ENCODE measurements at places on chromosomes 13 and 19.

DNA sequence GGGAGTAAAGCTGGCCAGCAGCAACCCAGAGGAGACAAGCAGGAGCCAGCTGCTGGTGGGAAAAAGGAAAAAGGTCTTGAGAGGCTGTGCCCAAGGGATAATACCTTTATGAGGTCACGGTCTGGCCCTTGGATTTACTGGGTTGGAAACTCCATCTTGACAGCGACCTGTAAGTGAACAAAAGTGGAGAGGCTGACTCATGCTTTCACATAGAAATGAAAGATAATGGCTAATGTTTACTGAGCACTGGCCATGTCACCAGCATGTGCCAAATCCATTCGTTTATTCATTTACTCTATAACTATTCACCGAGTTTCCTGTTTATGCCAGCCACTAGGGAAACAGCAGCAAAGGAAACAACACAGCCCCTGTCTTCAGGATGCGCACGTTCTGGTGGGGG is 4.7 kb downstream of the VRK3 start:
- DNase-seq: no peak

DNA sequence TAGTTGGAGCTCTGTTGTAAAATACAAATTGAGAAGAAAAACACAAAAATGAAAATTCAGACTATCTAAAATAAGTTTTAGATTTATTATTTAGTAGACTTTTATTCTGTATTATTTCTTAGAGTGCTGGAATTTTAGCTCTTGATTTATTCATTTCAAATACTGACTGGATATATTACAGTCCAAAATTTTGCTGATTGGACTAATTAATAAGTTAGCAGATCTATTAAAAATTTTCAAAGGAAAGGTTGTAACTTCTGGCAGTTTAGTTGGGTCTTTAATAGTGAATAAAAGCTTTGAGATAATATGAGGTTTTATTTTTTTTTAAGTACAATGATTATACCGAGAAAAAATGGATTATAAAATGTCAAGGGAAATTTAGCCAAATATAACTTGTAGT is 1224.9 kb upstream of the SPRY2 start:
- DNase-seq: no peak

GRCh38 chr19:36963280-36963679 is 47.1 kb downstream of the ZNF568 start:
- DNase-seq: no peak

DNA sequence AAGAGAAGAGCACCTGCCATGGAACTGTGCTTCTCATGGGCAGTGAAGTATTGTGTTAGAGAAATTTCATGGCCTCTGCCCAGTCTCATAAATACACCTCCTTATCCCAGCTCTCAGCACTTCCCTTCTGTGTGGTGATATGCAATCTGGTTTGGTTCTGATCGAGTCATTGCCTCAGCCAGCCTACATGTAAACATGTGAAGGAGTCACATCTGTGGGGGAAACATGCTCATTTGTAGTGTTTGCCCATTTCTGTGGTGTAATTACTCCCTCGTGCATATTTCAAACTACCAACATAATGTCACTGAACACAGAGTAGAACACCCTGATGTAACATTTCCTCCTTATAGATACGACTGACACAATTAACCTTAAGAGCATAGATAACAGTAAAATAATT is 183.0 kb downstream of the DCT start:
- no peak for DNase-seq

GRCh38 chr13:75173457-75174356 is 308.3 kb downstream of the TBC1D4 start:
- DNase-seq: no peak

DNA sequence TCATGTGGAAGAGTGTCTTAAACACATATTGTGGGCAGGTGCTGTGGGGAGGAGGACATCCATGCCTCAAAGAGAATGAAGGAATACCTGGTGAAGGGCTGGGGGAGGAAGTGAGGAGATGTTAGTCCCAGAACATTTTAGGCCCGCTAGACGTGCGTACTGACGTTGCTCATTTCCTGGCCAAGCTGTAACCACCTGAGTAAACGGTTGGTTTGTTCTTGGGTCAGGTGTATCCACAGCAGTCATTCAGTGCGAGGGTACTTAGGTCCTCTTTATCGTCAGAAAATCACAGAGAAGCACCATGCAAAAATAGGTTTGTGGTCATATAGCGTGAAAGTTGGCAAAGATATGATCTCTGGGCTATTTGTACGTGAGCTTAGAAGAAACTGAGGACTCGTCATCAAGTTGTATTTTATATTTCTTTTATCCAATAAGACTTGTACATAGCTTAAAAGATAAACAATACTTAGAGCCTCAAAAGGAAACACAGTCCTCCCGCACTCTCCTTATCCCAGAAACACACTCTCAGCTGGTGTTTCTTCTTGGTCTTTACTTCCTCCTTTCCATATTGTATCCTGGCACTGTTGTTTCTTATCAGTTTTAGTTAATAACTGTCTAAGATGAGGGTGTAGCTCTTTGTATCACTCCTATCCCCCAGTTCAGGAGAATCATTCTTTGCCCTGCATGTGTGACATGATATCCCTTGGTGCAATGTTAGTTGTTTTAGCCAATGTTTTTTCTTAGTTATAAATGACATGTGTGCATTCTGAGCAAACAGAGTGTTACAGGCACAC is 52.0 kb downstream of the ARHGEF7 start:
- DNase-seq: no peak

DNA sequence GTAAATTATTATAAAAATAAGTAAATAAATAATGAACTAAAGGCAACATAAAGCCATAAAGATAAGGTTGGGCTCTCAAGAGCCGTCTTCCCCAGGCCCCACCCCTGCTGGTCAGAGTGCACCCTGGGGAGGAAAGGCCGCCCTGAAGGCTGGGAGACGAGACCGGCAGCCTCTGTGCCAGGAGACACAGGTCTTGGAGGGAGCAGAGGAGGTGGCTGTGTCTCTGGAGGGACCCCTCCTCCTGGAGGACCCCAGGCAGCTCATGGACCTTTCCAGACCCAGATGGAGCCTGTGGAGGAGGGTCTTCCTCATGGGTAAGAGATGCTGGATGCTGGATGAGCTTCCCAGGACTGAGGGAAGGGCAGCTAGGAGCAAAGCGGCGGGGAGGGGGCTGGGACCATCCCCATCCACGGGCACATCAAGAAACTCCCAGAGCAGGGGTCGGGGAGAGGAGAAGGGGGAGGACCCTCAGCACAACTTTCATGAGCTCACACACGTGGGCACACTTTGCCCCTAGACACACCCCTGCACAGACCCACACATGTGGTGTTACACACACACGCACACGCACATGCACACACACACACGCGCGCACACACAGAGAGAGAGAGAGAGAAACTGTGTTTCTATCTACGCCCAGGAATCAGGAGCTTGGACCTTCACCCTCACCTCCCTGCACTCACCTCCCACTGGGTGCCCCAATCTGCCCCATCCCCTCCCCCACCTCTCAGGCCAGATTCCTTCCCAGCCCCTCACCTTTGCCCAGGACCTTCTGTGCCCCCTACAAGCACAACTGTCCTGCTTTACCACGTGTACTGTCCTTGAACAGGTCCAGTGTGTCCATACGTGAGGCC is at the start of gene CEACAM18:
TSS of gene CEACAM18 (plus strand) at position 159 of the 854 bp plus-strand sequence.
- DNase-seq: no peak

- no peak for DNase-seq
Measured at GRCh38 chr13:46659413-46660065, 106.6 kb downstream of the LRCH1 start.

- DNase-seq: no peak
Measured at GRCh38 chr19:39252458-39252857, 3.8 kb upstream of the IFNL4 start.

DNA sequence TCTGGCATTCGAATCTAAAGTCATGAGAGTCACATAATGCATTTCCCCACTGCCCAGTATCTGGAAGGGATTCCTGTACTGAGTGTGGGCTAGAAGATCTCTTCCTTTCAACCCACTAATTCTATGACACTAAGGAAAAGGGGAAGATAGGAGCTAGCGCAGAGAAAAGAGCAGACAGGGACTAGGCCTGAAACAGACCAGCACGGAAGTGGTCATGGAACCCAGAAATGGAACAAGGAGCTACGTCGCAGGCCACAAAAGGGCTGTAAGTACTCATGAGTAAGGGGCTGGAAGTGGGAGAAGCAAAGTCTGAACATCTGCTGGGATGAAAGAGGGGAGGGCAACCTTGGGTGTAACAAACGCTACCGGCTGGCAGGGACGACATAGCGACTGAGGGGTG is 8.6 kb downstream of the ABCC4 start:
- no peak for DNase-seq

GRCh38 chr19:2552859-2553258 is 76.9 kb downstream of the GADD45B start:
- DNase-seq: no peak

DNA sequence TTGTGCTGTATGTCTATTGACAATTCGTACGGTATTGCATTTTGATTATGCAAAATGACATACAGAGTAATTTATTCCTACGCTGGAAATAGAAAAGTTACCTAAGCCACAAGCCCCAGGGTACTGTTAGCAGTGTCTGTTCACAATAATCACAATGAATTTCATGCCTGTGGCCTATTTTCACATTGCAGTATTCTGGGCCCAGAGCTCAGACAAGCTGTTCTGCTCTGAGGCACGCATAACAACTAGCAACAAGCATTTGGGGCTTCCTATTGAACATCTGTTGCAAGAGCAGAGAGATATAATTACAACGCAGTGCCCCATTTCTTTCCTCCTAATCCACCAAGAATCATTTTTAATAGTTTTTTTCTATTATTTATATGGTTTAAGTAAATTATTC is 158.9 kb upstream of the SGCG start:
- DNase-seq: no peak

- DNase-seq: no peak
Measured at GRCh38 chr19:18488838-18489626, 32.8 kb downstream of the ELL start.

DNA sequence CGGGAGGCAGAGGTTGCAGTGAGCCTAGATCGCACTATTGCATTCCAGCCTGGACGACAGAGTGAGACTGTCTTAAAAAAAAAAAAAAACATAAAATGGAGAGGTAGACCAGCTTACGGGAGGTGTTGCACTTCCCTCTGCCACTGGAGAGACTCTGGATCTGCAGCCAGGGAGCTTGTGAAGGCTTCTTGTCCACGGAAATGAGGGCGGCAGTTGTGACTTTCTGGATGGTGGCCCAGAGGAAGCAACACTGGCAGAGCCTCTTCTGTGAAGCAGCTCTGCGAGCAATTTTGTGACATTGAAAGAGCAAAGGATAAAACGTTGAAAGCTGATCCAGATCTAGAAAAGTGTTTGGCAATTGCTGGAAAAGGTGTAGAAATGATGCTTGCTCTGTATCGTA is 10.4 kb downstream of the SPINT2 start:
- no peak for DNase-seq

DNA sequence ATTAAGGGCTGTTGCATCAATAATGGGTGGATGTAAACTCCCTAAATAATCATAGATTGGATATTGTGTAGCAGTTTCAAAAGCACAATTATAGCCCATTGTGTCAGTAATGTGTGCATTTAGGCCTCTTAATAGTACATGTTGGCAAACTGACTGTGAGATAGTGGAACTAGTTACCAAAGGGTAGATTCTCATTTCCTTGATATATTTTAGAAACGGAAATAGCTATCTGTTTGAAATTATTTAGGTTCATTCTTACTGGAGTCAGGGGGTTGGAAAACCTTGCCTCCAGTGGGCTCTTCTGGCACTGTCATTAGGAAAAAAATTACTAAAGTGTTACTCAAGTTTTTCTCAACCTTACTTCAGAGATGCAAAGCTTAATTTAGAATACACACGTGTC is 1074.9 kb downstream of the PCDH17 start:
- no peak for DNase-seq

DNA sequence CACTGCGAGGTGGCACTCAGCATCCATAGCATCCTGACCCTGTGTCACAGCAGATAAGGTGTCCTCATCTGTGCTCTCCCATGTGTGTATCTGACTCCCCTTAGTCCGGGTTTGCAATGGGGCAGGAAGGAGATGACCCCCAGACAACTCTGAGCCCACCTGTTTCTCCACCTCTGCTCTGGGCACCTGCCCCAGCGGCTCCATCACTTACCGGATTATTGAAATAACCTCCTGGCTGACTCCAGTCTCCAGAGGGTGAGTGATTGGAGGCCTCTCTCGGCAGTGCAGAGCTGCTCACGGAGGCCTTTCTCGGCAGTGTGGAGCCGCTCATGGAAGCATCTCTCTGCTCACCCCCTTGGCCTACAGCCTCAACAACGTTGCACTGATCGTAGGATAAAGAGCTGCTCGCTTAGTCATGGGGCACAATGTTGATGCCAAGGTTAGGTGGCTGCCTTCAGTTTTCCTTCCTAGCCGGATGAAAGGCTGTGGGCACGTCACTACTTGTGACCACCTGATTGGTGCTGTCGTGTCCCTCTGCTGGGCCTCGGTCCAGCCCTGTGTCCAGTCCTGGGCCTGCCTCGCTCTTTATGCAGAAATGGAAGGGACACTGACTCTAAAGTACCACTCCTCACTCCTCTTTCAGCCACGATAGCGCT is 67.6 kb downstream of the TEX29 start:
- no peak for DNase-seq

- no peak for DNase-seq
Measured at GRCh38 chr19:14375055-14375581, 6.1 kb upstream of the ADGRE5 start.

DNA sequence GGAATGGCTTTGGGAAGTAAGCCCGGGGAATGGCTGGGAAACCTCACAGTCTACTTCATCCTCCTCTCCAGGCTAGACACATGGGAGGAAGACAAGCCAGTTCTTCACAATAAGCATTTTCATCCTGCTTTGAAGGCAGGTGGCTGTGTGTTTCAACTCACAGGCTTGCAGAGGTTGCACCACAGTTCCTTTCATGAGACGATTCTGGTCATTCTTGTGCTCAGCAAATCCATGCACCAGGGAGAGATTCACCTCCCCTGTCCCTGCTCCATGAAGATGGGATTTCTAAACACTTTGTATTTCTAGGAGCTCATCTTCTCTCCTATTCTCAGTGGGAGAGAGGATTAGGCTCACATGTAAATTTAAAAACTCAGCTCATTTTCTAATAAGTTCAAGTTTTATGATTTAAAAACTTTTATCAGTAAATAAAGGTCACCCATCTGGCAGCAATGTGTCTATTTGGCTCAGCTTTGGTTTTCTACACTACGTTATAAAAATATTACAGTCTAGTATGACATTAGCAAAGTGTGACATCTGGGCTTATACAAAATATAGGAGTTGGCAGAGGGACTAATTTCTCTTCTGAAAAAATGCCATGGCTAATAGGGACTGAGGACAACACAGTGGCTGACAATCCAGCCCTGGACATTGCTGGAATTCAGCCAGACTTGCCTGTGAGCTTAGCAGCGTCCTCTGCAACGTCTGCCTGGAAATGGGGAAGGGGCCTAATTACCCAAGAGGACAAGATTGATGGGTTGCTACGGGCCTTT is 283.2 kb upstream of the SLC10A2 start:
- DNase-seq: no peak

GRCh38 chr19:10552510-10553053 is 8.9 kb downstream of the ATG4D start:
- DNase-seq: no peak

DNA sequence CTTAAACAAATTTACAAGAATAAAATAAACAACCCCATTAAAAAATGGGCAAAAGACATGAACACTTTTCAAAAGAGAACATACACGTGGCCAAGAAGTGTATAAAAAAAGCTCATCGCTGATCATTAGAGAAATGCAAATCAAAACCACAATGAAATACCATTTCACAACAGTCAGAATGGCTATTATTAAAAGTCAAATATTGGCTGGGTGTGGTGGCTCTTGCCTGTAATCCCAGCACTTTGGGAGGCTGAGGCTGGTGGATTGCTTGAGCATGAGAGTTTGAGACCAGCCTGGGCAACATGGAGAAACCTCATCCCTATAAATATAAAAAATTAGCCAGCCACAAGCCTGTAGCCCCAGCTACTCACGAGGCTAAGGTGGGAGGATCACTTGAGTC is 89.9 kb downstream of the UBL3 start:
- DNase-seq: no peak

- DNase-seq: no peak
Measured at GRCh38 chr13:72170571-72170970, 303.6 kb upstream of the DACH1 start.
